ENCODE measurements at places on chromosomes 4 and X.
A peak's percentile ranks its signal among the peaks of the same experiment; 100 is the strongest.

DNA sequence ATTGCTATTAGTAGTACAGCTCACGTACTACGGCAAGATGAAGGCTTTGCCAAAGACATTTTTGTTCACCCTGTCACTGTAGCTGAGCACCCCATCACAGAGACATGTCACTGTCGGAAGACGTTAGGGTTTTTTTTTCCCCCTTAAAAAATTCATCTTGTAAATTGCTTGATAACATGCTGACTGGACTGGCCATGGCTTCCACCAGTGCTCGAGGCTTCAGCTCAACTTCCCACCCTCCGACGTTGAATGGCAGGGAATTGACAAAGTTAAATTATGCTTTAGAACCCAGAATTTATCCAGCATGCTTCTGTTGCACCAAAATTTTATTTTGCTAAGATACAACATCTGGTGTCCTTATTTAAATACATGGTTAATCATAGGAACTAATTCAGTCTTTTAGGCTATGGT lies 707 bp upstream of the OTUD4 start:
- no peak for DNase-seq

DNA sequence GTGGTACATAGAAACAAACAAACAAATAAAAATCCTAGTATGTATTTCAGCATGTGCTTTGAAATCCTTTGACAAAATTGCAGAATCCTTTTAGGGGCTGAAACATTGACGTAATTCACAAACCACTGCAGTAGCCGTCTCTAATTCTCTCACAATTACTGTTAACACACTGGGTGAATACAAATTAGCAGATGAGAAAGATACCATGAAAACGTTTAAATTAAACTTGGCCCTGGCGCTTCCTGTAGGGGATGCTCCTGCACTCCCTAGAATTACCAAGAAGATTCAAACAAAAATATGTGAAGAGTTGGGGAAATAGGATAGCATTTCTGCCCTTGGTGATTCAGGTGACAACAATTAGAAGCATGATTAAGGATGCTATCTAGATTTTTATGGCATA lies 772.5 kb upstream of the PRKX start:
- no peak for DNase-seq

- no peak for DNase-seq
Observed at GRCh38 chrX:113868177-113868576, 715.7 kb upstream of the HTR2C start.

DNA sequence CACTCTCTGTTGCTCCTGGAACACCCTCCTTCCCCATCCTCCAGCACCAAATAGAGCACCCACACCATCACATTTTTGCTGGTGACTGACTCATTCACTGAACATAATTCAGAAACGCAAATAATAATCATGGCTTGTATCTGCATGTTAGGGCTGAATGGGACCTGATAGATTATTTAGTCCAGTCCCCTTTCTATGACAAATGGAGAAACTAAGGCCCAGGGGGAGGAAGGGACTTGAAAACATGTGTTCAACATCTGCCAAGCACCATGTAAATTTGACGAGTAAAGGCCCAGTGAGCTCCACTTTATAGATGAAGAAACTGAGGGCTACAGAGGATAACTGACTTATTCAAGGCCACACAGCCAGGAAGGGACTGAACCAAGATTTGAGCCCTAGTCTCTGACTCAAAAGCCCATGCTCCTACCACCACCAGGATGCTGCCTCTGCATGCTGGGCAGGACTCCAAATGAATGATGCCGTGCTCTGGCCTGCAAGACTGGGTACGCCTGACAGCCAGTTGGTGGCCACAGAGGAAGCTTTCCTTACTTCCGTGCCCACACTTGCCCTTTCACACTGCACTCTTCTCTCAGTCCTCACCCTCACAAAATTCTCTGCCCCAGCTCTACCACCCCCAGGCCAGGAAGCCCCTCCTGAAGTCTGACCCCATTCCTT lies 133.3 kb upstream of the PJA1 start:
- no peak for DNase-seq

DNA sequence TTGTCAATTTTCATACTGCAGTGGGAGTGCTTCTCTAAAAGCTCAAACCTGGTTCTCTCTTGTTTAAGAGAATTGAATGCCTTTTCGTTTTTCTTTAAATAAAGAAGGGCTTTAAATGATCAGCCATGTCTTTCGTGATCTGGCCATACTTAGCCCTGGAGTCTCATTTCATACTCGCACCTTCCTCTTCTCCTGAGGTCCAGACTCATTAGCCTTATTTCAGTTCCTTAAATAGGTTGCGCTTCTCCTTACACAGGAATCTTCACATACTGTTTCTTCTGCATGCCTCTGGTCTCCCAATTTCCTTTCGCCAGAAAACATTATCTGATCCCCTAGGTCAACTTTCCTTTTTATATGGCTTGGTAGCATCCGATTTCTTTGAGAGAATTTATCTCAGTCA lies 565.6 kb upstream of the TENM3 start:
- DNase-seq: no peak

DNA sequence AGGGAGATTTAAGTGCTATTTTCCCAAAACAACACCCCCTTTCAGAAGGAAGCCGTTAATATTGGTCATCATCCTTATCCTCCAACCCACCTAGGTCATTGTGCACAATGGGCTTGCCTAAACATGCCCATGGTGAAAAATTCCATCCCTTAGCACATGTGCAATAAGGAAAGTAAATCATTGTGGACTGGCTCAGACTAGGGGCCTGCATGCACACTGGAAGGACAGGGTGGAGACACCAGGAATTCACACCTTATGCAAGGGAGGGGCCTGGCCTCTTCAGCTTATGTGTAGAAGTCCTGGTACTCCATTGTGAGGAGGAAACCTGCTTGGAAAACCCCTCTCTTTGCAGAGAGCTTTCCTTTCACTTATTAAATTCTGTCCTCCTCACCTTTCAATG lies 311.4 kb upstream of the NDST4 start:
- no peak for DNase-seq

DNA sequence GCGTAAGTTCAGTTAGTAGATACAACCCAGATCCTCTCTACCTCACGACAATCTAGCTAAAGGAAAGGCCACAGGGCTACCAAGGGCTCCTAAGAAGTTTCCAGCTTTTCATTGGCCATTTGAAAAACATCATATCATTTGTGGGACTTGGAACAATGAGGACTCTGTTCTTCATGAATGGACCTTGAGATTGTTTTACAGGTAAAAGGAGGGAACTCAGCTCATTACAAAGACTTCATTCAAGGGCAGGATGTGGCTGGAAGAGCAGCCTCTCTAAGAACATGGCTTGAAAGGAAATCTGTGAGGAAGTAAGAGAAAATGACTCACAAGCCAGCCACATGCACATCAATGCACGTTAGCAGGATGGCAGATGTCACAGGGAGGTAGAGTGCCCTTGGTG lies 105.9 kb upstream of the SLC7A11 start:
- no peak for DNase-seq

GRCh38 chr4:37827030-37827685 lies 672 bp downstream of the PGM2 start:
- DNase-seq: no peak

DNA sequence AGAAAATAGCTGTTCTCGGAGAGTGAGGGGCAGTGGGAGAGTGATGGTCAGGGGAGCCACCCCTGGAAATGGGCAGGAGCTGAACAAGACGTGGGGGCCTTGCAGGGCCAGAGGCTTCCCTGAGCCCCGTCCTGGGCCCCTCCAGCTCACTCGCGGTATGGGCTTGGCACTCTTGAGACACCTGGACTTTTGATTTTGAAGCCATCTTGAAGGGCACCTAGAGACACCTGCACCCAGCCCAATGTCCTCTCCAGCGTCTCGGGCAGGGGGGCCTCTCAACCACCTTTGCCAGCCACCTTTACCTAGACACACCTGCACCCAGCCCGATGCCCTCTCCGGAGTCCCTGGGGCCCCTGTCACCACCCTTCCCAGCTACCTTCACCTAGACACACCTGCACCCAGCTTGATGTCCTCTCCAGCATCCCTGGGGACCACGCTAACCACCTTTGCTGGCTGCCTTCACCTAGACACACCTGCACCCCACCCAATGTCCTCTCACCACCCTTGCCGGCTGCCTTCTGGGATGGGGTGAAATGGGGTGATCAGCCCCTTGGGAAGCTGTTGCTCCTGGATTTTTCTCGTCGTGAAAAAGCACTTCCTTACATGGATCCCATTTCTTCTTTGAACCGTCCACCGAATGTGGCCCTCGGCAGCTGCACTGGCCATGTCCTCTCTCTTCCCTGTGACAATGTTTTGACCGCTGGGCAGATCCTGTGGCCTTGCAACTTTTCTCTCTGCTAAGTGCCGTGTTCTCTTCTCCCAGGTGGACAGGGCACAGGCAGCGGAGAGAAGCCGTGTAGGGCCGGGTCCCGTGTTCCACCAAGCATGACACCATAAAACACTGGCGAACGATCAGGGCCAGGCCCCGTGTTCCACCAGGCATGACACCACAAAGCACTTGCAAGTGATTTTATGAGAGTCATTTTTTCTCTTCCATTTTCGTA lies 47.5 kb downstream of the CPZ start:
- peak; percentile 9 for DNase-seq

DNA sequence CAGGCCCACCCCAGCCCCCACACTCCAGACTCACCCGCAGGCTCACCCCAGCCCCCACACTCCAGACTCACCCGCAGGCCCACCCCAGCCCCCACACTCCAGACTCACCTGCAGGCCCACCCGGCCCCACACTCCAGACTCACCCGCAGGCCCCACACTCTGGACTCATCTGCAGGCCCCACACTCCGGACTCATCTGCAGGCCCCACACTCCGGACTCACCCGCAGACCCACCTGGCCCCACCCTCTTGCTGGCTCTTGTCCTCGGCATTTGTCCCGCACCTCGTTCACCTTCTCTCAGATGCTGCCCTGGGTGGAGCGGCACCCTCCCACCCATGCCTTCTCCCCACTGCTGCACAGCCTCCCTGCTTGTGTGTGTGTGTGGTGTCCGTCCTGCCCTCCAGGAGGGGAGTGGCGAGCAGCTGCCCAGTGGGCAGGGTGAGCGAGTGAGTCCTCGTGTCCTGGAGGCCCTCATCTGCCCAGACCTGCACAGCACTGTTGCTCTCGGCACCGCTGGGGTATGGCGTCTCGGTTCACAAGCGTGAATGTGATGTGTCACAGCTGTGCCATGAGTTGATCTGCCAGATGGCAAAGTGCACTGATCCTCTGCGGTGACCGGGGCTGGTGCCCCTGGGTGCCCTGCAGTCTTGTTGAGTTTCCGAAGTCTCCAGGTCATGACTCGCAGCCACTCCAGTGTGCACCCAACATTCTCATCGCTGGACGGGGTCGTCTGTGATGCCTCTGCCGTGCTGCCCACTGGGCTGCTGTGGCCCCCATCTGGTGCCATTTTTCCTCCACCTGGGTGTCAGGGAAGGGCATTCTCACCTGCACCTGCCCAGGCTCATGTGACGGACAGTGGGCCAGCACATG lies 27.7 kb downstream of the MAEA start:
- no peak for DNase-seq

GRCh38 chr4:76957004-76957738 lies 7.6 kb downstream of the SEPTIN11 start:
- peak; percentile 43 for DNase-seq

DNA sequence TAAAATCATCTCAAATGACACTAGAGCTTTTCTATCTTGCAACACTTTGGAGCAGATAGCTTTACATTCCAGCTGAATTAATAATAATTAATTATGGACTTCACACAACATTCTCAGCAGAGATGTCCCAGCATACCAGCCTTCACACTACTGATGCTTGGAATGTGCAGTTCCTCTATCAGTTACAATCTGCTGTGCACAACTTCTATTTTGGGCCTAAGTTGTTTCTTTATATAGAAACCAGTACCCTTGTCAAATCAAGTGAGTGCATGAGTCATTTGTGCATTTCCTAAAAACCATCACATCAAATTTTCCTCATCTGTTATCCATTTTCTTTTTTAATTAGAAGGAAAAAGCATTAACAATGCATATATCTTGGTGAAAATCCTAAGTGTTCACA lies 8.8 kb upstream of the RASL11B start:
- no peak for DNase-seq

DNA sequence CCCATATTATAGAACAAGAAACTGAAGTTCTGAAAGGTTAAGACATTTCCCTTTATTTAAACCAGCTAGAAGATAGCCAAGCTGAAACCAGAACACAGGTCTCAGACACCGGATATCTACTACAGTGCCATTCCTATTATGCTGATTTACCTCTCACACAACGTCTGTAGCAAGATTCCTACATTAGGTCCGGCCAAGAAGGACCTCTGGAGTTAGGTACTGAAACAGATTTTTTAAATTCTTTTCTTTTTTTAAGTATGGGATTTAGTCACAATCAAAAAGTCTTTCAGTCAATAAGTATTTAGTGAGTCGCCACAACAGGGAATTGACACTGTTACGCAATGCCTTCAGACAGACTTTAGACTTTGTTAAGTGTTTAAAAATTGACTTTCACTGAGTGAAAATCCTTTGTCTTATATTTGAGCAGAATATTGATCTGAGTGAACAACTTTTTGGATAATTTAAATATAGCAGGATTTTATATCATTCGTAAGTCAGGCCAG lies 26.5 kb upstream of the SPANXN4 start:
- no peak for DNase-seq

- no peak for DNase-seq
Observed at GRCh38 chr4:29058531-29058930, 1661.6 kb upstream of the PCDH7 start.

DNA sequence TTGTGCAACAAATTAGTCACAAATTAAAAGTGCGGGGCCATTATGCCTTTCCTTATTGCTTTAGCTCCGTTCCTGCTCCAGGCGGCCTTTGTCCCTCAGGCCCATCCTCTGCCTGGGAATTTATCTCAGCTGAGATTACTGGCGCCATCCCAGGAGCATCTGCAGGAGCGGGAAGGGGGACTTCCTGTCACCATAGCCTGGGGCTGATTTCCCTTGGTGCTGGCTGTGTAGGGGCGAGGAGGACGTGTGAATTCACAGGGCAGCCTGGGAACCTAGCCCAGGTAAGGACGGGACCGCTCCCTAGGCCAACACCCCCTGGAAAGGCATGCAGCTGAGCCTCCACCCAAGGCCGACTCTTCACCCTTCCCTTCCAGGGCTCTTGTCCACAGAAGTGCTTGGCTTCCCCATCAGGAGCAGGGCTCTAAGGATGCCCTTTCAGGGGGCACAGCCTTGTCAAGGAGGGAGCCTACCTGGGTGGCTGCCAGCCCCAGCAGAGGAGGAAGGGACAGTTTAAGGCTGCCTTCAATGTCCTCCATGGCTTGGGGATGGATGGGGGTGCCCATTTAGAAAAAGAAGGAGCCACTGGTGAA lies 72.6 kb upstream of the NKX1-1 start:
- no peak for DNase-seq

DNA sequence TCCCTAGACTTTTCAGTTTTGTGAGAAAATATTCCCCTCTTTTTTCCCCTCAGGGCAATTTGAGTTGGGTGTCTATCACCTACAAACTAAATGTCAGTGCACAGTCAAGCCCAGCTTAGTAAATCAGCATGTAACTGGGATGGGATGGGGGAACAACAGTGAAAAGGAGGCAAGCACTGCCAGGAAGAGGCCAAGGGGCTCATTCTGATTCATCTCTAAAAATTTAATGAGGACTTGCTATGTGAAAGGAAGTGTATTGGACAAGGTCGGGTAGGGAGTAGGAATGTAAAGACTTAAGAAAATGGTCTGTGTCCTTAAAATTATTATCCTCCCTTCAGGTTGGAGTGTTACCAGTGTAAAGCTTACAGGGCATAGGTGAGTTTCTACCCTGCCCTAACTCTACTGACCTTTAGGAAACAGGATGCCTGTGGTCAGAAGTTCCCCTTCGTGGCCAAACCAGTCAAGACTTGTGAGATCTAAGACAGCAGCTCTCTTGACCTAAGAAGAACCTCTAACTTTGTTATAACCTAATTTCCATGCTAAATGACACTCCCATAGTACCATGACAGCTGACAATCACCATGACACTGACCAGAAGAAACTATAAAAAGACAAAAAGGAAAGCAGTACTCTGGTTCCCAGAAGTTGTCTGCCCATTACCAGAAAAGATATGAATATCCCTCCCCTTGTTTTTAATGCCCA lies 194.4 kb upstream of the LDB2 start:
- no peak for DNase-seq

Measured in left ventricle myocardium inferior (tissue), 1 donor.